NCI-H1092 treated with DMSO at 0.1 percent for 48 hours (cell line): ENCODE measurements at places on chromosomes 4 and X.

DNA sequence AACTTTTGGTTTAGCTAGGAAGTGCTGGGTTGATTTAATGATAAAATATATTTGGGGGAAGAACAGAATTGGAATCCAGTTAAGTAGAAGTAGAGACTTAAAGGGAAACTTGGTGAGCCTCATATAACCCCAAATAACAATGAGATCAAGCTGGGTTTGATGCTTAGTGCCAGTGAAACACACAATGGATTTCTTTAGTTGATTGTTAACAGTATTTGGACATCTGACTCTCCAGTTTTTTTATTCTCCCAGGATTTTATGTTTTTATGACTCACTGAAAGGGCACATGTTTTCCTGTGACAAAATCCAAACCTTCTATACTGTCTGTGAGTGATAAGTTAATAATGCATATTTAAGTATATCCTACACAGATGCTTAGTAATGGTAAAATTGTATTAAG, 2.7 kb upstream of the NEUROG2 start:
- no peak for DNase-seq

- no peak for DNase-seq
These were observed 13.5 kb downstream of the TEX13B start for GRCh38 chrX:107968623-107969022.

- DNase-seq: no peak
These were observed 175.8 kb upstream of the PITX2 start for GRCh38 chr4:110798687-110799086.

GRCh38 chrX:131058136-131058868, at the start of gene ARHGAP36:
Gene ARHGAP36 (plus strand): TSS chrX:131058346. CDS start chrX:131081666, 23,320 bp downstream.
- no peak for DNase-seq

DNA sequence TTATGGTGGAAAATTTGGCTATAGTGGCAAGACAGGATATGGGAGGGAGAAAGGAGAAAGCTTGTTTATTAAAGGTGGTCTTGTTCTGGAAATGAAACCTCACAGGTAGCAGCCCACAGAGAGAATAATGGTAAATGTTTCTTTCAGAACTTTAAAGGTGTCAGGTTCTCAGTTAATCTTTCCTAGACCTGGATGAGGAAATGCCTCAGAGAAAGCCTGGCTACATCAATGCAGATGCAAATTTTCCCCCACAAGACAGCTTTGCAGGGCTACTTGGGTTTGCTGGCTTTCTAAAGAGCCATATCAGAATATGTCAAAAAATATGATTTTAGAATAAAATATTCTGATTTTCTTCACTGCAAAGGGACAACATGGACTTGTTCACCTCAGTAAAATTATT, 715.0 kb downstream of the FAM133A start:
- no peak for DNase-seq

- no peak for DNase-seq
These were observed 291.8 kb upstream of the HAND2 start for GRCh38 chr4:173821876-173822275.

DNA sequence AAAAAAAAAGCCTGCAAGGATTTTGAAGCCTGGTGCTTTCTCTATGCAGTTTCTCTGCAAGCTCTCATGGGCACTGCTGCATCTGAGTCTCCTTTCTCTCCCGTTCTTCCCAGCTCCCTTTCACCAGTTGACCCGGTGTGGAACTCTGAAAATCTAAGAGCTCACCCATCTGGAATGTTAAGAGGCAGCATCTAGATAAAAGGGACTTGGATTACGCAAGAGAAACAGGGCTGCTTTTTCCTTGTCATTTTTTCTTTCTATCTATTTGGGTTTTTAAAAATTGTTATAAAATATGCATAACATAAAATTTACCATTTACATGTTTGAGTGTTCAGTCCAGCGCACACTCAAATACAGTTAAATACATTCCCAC, 95.2 kb upstream of the RPS6KA3 start:
- DNase-seq: peak; percentile 57

GRCh38 chrX:111837197-111837596, 38.8 kb upstream of the TRPC5OS start:
- DNase-seq: peak; percentile 75

GRCh38 chr4:156322592-156322991, 368.9 kb upstream of the CTSO start:
- DNase-seq: no peak

- DNase-seq: no peak
These were observed 23.9 kb downstream of the STIM2 start for GRCh38 chr4:26884486-26884988.

DNA sequence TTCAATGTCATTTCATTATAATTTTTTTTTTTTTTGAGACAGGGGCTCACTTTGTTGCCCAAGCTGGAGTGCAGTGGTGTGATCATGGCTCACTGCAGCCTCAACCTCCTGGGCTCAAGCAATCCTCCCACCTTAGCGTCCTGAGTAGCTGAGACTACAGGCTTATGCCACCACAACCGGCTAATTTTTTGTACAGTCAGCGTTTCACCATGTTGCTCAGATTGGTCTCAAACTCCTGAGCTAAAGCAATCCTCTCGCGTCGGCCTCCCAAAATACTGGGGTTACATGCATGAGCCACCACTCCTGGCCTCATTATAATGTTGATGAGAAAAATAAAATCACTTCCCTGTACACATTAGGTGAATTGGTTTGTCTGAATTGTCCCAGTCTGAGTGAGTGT, 16.9 kb downstream of the TAF7L start:
- no peak for DNase-seq

GRCh38 chr4:79048878-79049277, 109.6 kb upstream of the PAQR3 start:
- peak; percentile 84 for DNase-seq

DNA sequence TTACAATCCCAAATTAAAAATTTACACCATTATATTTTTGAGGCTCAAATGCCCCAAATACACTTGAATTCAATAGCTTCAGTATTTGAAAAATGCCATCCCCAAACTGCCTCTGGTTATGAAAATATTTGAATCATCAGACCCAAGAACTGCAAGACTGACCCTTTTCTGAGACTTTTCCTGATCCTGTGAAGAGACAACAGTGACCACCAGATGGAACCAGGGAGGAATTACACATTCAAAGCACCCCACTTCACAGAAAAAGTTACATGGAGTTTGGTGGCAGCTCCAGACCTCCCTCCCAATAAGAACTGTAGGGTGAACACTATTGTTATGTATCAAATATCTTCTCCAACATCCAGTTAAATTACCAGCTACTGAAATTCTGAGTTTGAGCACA, 44.0 kb upstream of the SCD5 start:
- DNase-seq: no peak

- no peak for DNase-seq
These were observed 566.3 kb downstream of the STPG2 start for GRCh38 chr4:97577004-97577403.

GRCh38 chr4:2814627-2815270, 21.9 kb downstream of the SH3BP2 start:
- no peak for DNase-seq

- DNase-seq: no peak
These were observed 11.3 kb upstream of the ANOS1 start for GRCh38 chrX:8743126-8743732.

DNA sequence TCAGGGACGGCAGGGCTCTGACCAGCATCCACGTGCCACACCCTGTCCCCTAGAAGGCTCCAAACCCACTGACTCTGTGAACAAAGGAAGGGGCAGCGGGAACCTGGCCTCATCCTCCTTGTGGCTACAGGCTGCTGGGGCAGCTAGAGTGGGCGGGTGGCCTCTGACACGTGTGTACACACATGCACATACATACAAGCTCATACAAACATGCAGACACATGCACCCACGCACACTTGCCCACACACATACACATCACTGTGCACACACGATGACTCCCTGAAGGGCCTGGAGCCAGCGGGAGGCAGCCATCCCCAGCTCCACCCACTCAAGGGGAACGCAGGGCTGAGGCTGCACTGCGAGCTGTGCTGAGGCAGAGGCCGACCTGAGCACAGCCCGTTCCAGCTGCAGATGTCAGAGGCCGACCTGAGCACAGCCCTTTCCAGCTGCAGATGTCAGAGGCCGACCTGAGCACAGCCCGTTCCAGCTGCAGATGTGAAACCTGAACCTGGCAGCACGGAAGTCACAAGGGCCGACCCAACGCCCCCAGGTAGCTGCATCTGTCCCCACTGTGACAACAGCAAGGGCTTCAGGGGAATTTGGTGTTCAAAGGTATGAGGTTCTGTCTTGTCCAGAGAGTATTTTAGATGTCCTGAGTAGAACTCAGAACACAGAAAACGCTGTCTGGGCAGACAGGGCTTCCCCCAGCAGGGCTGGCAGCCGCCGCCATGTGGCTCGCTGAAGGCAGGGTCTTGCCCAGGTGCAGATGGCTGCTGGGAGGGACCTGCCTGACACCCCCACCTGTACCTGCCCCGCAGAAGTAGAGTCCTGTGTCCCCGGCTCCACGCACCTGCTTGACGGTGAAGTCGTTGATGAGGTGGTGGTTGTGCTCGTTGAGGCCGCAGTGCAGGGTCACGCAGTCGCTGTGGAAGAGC, 33.5 kb downstream of the CTBP1 start:
- DNase-seq: no peak

DNA sequence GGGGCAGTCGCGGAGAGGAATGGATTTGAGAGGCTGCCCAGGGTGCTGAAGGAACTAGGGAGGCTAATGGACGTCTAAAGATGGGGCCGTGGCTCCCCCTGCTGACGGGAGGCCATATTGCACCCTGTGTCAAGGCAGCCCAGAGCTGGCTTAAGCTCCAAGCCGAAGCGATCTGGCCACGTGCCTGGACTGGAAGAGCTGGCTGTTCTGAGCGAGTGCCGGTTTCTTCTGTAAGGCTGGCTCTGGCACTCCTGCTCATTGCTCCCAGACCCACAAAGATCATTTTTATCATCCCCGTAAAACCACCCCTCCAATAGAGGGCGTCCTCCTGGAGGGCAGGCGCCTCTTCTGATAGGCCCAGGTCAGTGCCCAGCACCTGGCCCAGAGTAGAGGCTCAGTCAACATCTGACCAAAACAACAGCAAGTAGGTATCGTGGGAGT, 5.6 kb downstream of the PNCK start:
- DNase-seq: peak; percentile 75

DNA sequence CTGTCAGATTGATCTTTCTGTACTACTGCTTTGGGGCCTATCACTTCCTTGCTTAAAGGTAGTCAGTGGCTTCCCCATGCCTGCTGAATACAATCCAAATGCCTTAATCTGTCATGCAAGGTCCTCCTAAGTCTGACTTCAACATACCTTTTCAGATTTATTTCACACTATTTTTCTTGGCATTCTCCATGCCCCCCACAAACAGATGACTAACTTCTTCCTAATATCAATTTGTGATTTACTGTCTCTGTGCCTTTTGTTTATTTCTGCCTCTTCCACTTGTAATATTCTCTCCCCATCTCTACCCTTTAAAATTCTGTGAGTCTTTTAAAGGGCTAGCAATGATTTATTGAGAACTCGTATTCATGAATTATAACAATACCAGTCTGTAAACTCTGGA, 41.8 kb downstream of the OCRL start:
- no peak for DNase-seq

DNA sequence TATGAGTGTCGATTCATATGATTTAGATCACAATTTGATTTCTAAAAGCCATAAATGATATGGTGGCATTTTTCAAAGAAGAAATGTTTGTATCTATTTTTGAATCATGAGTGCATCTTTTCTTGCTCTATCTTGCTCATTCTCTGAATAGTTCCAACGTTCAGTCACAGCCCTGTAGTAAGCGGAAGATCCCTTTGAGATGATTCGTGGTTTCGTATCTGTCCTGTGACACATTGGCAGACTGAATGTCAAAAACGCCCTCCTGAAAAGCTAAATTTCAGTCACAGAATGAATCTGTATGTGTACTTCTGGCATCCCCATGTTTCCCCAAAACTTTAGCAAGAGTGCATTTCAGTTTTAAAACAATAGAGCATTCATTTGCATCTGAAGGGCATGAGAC, 1066.9 kb upstream of the TENM3 start:
- DNase-seq: no peak

DNA sequence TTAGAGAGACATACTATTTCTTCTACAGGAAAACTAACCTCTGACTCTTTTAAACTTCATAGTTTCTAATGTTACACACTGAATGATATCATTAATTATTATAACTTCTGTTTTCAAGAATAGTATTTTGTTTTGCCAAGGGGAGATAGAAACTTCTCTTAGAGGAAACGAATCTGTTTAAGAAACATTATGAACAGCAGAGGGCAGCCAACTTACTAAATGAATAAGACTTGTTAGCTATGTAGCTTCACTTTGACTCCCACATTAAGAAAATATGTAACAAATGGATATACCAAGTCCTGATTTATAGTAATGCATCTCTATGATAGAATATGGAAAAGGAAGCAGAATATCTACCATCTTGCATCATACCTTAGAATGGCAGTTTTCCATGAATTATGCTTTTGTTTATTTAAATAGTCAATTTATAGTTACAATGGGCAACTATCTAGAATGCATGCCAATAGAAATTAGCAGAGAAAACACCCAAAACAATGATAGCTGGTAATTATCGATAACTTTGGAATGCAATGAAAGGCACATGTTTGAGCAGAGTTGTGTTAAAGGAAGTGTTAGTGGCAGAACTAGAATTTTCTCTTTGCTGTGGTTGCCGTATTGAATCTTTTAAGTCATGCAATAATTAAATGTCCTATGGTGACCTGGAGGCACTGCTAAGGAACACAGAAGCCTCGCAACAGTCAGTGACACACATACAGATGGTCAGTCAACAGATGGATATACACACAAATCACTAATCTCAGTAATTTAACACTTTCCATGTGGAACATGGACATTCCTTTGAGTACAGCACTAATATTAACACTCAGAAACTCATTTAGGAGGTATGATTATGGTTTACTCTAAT, 105.7 kb upstream of the PDLIM3 start:
- peak; percentile 72 for DNase-seq

DNA sequence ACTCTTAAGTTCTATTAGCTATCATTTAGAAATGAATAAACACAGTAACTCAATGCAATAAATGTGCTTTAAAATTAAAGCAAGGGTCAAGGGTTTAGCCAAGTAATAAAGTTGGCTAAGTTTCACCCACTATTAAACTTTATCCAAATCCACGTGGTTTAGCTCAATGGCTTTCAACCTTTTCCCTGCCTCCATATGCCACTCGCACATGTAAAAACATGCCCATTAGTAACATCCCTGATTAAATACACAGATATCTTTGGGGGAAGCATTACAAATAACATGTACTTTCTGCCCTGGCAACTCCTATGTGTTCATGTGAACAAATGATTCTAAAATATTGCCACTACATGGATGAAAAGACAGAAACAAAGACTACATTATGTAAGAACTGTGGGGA, 130.8 kb downstream of the ZAR1 start:
- DNase-seq: no peak

GRCh38 chrX:134718105-134718965, 60.1 kb upstream of the PLAC1 start:
- DNase-seq: no peak
